Activated naive CD8-positive, alpha-beta T cell treated with anti-CD3 and anti-CD28 coated beads, Interleukin-2, amount 50 U/mL, for 16 hours (primary cell): ENCODE measurements at places on chromosomes 5 and 9.

DNA sequence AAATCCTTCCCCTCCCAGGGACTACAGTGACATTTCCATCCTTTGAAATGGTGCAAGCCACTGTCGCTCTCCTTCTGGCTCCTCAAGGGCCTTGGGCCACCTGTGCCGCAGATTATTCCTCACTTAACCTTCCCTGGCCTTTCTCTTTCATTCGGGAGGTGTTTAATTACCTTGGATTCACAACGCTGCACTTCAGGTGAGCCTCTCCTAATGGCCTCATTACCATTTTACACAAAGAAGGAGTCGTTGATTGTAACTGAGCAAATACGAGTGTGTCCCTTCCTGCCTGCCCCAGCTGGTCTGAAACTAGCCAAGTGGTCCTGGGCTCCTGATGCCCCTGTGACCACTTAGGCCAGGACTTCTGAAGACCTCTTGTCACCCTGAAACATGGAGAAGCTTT, 205.0 kb downstream of the CRB2 start:
- no peak for DNase-seq

GRCh38 chr9:137349471-137350033, 47.5 kb upstream of the NRARP start:
- no peak for DNase-seq

DNA sequence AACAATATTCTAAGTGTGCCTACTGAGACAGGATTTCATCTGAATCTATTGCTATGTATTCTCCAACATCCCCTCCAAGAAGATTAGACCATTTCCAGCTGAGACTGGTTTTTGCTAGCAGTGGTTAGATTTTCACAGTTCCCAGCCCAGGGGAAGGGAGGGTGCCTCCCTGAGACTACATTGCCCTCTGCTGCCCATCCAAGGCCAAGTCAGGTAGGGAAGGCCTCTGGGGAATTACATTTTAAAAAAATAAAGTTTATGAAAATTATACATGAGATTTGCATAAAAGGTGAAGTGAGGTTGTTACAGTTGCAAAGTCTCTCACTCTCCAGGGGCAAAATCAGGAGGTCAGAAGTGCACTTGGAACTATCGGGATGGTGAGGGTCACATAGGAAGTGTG, 28.0 kb upstream of the SYK start:
- DNase-seq: no peak

- DNase-seq: no peak
Observed at GRCh38 chr5:172694541-172694940, 53.5 kb downstream of the NEURL1B start.

DNA sequence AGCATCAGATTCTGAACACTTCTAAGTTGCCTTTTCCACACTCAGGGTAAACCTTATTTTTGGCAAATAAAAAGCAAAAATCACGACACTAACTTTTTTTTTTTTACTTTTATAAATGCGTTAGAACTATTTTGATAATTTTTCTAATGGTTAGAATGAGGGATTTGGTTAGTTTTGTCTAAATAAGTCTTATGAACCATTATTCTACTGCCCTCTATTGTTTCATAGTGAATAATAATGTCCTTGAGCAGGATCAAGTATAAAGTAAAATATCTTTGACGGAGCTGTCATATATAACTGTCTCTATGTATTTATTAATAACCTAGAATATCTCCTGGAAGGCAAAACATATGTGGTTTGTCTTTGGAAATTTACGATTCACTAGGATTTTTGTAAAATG, 631.8 kb downstream of the GABRG2 start:
- DNase-seq: no peak
